Vein endothelial cell (primary cell): ENCODE measurements at places on chromosomes 6 and 20. TPM values are rescaled to one million over a fixed set of nuclear protein-coding genes. Genes with fewer than 3 reads are reported as not detected.

IYD gene
- total RNA-seq, result not detected in 2 replicates

RUNX2 gene
- under 0.01 and 0.33 TPM in 2 replicates for total RNA-seq

MYBL2 gene
- 24.5 and 28.0 TPM in 2 replicates for total RNA-seq

KIAA1755 gene
- under 0.01 and 0.19 TPM in 2 replicates for total RNA-seq

GNRH2 gene
- 0.57 TPM in 1 of 2 replicates, not detected in the other for total RNA-seq

HCRTR2 gene
- total RNA-seq, result not detected in 2 replicates

COL12A1 gene
- 15.4 and 19.3 TPM in 2 replicates for total RNA-seq

FOXA2 gene
- not detected in 2 replicates for total RNA-seq

POPDC3 gene
- 1.3 and 3.0 TPM in 2 replicates for total RNA-seq

MUCL3 gene
- not detected in 2 replicates for total RNA-seq
